ENCODE measurements at places on chromosomes 16 and 17.

GRCh38 chr17:72947475-72947874, 145.0 kb downstream of the SLC39A11 start:
- no peak for DNase-seq

- DNase-seq = no peak
Measured at GRCh38 chr17:8872705-8873435, 5.4 kb upstream of the PIK3R6 start.

- DNase-seq = peak; percentile 64
Measured at GRCh38 chr17:80527016-80527645, 17.5 kb upstream of the RPTOR start.

DNA sequence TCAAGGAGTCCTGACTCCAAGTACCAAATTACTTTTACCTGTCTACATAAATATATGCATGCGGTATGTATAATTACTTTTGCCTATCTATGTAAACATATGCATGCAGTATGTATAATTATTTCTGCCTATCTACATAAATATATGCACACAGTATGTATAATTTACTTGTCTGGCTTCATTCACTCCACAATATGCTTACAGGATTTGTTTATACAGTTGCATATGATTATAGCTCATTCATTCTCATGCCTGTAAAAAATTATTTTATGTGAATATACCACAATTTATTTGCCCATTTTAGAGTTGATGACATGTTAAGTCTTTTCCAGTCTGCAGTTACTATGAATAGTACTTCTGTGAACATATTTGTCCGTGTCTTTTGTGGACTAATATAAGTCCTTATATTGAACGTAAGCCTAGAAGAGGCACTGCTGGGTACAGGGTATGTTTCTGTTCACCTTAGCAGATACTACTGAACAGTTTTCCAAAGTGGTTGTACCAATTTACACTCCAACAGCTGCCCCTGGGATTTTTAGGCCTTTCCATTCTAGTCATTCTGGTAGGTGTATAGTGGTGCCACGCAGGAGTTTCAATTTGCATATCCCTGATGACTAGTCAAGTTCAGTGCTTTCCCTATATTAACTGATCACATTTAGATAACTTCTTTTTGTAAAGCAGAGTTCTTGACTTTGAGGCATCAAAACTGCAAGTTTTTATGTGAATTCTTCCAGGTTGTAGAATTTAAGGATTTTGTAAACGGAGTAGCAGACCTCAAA, 47.0 kb downstream of the MARVELD3 start:
- DNase-seq = no peak

GRCh38 chr17:4357030-4357628, 9.3 kb downstream of the UBE2G1 start:
- DNase-seq = no peak

DNA sequence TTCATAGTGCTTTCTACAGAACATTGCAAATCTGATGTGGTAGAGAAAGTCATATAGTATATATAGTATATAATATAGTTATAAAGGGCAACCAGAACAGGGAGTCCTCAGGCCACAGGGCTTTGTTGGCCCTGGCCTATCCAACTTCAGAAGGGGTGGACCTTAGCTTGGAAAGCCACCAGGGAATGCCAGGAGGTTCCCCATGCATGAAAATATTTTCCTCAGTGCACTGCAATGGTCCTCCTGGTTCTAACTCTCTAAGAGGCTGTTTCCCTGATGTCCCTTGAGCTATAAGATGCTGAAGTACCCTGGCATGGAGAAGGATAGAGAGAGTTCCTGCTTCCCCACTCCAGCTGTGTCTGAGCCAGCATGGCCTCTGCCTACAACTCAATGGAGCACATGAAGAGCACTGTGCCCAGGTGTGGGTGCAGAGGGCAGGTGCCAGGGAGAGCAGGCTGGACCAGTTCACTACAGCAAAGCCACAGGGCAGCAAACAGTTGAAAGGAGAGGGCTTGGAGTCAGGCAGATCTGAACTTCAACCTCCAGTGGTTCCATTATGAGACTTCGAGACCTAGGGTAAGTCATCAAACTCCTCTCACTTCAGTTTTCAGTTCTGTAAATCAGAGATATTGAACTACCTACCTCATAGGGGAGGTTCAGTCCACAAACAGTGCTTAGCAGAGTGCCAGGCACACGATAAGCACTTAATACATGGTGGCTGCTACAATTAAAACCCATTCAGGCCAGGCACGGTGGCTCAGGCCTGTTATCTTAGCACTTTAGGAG, 183.1 kb downstream of the SALL1 start:
- DNase-seq = no peak

- DNase-seq = no peak
Measured at GRCh38 chr17:2343421-2343820, 6.1 kb downstream of the SGSM2 start.

DNA sequence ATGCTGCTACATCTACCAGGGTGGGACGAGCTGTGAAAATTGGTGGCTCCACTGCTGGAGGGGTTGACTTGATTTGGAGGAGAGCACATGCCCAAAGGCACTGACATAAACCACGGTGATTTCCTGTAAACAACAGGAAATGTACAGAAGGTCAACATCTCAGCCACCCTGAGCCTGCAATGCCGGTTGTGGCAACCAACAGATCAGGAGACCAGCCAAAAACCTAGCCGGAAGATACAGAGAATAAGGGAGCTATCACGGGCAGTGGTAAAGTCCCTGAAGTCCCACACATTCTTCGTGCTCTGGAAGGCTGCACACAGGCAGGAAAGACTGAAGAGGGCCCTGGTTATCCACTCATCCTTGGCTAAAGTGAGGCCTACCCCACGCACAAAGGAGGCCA, 56.2 kb downstream of the ADCY9 start:
- no peak for DNase-seq

GRCh38 chr16:48013491-48013901, 142.3 kb downstream of the ABCC12 start:
- no peak for DNase-seq

GRCh38 chr16:56389554-56389953, 35.8 kb downstream of the AMFR start:
- peak; percentile 68 for DNase-seq

GRCh38 chr16:89378947-89379771, 111.2 kb downstream of the ANKRD11 start:
- no peak for DNase-seq

DNA sequence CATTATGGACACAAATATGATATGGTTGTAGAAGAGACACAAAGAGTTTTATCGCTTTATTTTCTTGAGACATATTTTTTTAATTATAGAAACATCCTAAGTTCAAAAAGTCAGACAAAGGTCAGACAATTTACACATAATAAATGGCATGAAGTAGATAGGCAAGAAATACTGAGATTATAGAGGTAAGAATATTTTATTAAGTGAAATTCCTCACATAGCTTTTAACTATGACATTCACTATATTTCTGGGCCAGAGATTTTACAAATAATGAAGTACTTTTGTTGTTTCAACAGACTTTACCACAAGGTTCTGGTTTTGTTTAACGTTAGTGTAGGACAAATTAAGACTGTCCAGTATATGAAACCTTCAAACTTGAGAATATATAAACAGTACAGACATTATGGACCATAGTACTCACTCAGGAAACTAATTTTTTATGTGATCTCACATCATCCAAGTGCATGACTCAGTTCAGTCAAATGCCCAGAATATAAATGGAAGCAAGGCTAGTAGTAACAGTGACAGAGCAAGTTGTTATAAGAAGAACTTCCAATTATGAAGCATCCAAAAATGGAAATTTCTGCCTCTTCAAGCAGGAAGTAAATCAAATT, 394.8 kb downstream of the KCNJ2 start:
- DNase-seq = no peak

- no peak for DNase-seq
Measured at GRCh38 chr16:82735673-82736091, 108.9 kb downstream of the CDH13 start.

DNA sequence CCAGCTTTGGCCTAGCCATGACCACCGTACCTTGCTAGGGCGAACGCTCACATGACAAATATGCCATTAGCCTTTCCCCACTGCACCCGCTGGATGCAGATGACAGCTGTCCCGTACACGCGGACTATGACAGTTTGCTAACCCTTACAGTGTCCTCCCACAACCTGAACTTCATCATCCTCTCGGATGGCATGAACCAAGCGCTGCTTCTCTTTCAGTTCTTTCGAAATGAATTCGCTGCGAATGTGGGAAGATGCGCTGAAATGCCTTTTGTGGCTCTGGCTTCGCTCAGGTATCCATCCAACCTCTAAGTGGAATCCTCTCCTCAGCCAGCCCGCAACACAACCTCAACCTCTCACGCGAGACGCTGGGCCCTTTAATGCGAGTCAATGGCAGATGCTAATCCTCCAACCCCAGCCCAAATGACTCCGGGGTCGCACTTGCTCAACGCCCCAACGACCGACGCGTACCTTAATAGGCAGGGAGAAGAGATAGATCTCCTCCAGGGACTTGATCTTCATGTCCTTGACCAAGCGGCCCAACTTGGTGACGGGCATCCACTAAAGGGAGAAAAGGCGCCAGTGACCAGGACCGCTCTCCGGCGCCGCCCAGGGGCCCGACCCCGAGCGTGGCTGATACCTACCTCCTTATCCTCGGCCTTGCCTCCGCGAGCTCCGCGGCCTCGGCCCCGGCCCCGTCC, 670 bp downstream of the RPS2 start:
- DNase-seq = peak; percentile 41

DNA sequence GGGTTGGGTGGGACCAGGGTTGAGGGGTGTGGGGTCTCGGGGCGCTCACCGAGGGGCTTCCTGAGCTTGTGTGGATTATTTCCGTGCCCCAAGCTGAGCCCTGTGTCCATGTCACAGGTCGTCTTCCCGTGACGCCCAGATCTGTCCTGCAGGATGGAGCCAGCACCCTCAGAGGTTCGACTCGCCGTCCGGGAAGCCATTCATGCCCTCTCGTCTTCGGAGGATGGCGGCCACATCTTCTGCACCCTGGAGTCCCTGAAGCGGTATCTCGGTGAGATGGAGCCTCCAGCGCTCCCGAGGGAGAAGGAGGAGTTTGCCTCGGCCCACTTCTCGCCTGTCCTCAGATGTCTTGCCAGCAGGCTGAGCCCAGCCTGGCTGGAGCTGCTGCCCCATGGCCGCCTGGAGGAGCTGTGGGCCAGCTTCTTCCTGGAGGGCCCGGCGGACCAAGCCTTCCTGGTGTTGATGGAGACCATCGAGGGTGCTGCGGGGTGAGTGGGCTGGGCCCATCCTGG, 1.0 kb downstream of the TELO2 start:
- DNase-seq = peak; percentile 95

GRCh38 chr17:45782889-45783592, 1.1 kb upstream of the CRHR1 start:
- no peak for DNase-seq

GRCh38 chr17:29020576-29020975, 14.7 kb upstream of the SEZ6 start:
- DNase-seq = no peak

- peak; percentile 96 for DNase-seq
Measured at GRCh38 chr17:45228763-45229539, 7.3 kb downstream of the FMNL1 start.

GRCh38 chr17:67829331-67829730, 4.0 kb downstream of the BPTF start:
- no peak for DNase-seq

- DNase-seq = no peak
Measured at GRCh38 chr17:64095144-64095882, 34.6 kb downstream of the ERN1 start.

DNA sequence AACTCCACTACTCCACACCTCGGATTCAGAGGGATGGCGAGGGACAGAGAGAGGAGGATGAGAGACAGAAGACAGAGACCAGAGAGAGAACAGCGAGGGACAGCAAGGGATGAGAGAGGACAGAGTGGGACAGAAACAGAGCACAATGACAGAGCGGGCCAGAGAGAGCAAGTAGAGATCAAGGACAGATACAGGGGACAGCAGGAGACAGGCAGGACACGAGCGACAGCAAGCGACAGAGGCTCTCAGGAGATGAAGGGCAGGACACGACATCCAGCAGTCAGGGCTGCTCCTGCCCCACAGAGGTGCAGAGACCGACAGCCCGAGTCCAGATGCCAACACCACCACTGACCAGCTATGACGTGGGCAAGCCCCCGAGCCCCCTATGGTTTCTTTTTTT, 14.9 kb downstream of the CORO7 start:
- no peak for DNase-seq

DNA sequence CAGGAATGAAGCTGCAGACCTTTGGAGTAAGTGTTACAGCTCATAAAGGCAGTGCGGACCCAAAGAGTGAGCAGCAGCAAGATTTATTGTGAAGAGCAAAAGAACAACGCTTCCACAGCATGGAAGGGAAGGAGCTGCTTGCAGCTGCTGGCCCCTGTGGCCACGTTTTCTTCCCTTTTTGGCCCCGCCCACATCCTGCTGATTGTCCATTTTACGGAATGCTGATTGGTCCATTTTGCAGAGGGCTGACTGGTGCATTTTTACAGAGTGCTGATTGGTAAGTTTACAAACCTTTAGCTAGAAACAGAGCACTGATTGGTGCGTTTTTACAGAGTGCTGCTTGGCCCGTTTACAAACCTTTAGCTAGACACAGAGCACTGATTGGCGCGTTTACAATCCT, 841.5 kb downstream of the CDH11 start:
- DNase-seq = no peak

All from GM03348 (cell line).